ENCODE measurements at places on chromosomes 7 and 10.

DNA sequence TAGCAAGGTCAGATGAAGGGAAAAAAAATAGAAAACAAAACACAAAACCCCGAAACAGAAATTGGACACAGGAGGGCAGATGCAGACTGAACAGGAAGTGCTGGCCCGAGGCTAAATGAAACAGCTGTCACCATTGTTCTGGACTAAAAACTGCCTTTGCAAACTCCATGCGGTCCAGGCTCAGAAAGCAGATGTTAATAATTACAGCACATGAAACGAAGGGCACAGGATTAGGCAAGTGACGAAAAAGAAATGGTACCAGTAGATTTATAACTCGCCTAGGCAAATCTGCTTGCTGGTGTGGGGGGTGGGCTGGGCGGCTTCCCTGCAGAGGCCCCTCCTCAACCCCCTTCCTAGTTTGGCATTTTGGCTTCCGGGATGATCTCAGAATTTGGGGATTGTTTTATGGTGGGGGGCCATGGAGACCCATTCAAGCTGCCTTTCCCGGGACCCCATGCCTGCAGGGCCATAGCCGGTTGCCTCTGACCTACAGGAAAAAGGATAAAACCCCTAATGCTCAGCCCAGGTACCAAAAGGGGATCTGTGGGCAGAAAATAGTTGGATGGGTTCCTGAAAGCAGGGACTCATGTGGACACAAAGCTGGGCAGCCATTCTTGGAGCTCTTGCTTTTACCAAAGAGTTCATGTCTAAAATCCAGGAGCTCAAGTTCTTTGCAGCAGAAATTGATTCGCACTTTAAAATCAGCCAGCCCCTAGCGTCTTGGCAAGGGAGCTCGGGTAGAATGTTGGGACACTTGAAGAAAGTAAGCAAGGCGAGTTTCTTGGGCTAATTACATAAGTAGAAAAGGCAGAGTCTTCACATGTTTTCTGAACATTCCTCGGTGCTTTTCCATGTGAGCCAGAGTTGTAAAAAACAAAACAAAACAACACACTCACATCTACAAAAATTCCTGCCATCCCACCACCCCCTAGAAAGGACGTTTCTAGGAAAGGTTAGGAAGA lies 39.0 kb upstream of the EMX2 start:
- no peaks in the 10 kb centered on the region for H3K36me3 ChIP-seq
- H3K4me3 ChIP-seq = no peak overlapping the region

DNA sequence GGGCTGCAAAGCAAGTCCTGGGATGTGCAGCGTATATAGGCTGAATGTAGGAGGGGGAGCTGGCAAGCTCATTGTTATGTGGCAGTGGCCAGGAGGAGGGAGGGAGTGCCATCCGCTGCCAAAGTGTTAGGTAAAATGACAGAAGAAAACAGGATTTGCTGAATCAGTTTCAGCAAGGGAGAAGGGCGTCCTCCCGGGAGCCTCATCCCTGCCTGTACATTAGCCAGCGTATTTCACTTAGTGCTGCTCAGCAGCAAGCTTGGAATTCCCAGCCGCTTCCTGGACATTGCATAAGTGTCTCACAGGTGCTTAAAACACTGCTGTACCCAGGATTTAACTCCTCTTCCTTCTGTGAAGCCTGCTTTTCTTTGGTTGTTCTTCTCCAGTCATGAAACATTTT lies 2.5 kb downstream of the NIPSNAP2 start:
- peaks cover 4% of the 10 kb centered on the region for H3K36me3 ChIP-seq
- H3K4me3 ChIP-seq = no peak overlapping the region
- no peaks in the 10 kb centered on the region for H3K27me3 ChIP-seq
- peaks cover 30% of the 10 kb centered on the region for H3K4me1 ChIP-seq
- no peak overlapping the region for H3K27ac ChIP-seq
- DNase-seq = no peak

GRCh38 chr10:54531296-54531695 lies 269.7 kb downstream of the PCDH15 start:
- H3K27me3 ChIP-seq = no peaks in the 10 kb centered on the region
- H3K36me3 ChIP-seq = no peaks in the 10 kb centered on the region
- no peak for DNase-seq
- no peak overlapping the region for H3K4me3 ChIP-seq

DNA sequence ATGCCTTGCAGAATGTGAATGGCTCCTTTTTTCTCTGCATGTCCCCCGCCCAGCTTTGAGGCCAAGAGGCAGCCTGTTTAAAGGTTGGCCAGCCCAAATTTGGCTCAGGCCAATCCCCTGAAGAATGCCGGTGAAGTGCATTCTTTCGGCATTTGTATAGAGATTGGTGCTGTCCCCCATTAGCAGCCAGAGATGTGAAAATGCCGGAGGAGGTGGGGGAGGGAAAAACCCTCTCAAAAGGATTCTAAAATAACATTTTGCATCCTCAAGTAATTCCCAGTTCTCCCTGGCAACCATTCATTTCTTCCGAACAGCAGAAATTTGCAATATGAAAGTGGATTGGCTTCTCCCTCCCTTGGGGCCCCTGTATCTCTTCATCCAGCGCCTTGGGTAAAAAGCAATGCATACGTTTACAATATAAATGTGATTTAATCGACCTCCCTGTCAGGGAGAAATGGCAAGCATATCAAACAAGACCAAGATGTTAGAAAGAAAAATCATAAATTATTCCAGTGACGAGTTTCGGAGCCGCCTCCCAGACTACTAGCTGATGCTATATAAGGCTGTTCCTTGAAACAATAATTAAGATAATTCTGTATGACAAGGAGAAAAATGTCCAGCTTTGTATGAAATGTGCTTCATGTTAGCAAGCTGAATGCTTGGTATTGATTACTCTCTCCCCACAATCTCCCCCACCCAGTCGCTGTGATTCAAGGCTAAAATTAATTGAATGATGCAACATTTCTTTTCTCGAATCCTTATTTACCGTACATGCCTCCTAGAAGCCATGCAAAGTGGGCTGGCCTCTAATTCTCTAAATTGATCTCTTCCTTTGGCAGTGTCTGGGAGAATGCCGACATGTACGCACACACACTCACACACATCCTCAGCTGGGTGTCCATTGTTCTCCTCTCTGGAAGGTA lies 323.7 kb downstream of the RPS24 start:
- no peak for DNase-seq
- H3K27me3 ChIP-seq = no peaks in the 10 kb centered on the region
- peaks cover 5% of the 10 kb centered on the region for H3K4me1 ChIP-seq
- H3K4me3 ChIP-seq = no peak overlapping the region

DNA sequence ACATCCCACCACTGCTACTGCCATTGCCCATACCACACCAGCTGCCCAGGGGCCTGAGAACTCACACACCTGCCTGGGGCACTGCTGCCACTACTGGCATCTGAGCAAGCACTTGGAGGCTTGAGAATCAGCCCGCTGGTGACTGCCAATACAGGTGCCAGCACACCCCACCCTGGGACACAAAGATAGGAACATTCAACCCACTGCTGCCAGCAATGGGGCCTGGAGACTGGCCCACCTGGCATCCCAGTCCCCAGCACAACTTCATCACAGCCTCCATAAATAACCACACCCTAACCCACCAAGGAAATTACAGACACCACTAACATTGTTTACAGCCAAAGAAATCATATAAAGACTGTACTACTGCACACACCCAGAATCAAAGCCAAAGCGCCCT lies 115.9 kb downstream of the SLC16A9 start:
- DNase-seq = no peak
- H3K27me3 ChIP-seq = no peaks in the 10 kb centered on the region

GRCh38 chr7:129282865-129283264 lies 58.0 kb downstream of the AHCYL2 start:
- H3K4me3 ChIP-seq = no peak overlapping the region
- H3K27me3 ChIP-seq = no peaks in the 10 kb centered on the region
- H3K4me1 ChIP-seq = no peaks in the 10 kb centered on the region
- H3K27ac ChIP-seq = no peak overlapping the region

DNA sequence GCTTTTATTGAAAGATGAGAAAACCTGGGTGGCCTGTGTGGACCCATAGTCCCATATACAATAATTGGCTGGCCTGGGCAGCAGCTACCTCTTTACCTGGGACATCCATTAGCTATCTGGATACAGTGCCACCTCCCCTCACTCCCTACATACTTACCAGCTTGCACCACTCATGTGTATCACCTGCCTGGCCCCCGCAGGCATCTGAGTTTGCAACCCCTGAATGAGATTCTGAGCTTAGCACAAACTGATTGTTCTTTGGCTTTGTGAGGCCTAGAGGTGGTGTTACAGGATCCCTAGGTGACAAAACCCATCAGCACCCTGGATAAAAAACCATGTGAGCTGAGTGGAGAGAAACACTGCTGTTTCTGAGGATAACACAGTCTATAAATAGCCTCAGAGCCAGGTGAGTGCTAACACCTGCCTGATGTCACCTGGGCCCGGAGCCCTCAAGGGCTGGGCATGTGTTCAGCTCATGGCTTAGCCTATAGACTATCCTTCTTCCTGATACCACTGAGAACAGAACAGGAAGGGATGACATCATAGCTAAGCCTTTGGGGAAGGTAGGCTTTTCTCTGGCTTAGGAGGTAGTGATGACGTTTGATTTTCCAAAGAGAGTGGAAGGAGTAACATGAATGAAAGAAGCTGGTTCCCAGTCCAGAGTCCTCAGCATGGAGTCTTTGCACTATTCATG lies 2.6 kb upstream of the PPIF start:
- H3K27ac ChIP-seq = no peak overlapping the region
- peaks cover 23% of the 10 kb centered on the region for H3K4me1 ChIP-seq

DNA sequence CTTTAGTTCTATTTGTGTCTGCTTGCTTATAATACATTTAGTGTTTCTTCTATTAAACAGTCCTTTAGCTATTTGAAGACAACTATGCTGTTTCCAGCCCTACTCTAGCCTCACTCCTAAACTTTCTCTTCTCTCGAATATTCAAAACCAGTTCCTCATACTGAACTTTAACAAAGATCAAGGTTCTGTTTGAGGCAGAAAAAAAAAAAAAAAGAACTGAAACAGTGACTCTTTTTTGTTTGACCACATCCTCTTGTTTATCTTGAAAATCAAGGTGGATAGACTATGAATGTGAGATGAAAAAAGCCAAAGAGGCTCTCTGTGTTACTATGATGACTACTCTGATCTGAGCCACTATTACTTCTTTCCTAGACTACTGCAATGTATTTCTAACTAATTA lies 154.3 kb downstream of the ZNF365 start:
- H3K4me3 ChIP-seq = no peak overlapping the region
- no peaks in the 10 kb centered on the region for H3K4me1 ChIP-seq
- H3K36me3 ChIP-seq = no peaks in the 10 kb centered on the region
- H3K27ac ChIP-seq = no peak overlapping the region
- no peaks in the 10 kb centered on the region for H3K27me3 ChIP-seq

All from upper lobe of left lung (tissue), 6 donors.